ENCODE measurements at places on chromosomes 12 and 14. TPM values are rescaled to one million over a fixed set of nuclear protein-coding genes. Genes with fewer than 3 reads are reported as not detected.

The STXBP6 gene
- polyA plus RNA-seq, result 12.7 TPM

The IL26 gene
- not detected for polyA plus RNA-seq

The FAM161B gene
- polyA plus RNA-seq, result 2.0 TPM

The SMCO2 gene
- polyA plus RNA-seq, result 0.28 TPM

The CAMKK2 gene
- 34.5 TPM for polyA plus RNA-seq

The FIGNL2 gene
- polyA plus RNA-seq, result 0.41 TPM

The RBM19 gene
- polyA plus RNA-seq, result 23.5 TPM

The COPZ1 gene
- polyA plus RNA-seq, result 136 TPM

The SLC35F4 gene
- 0.10 TPM for polyA plus RNA-seq

The RGS6 gene
- 0.58 TPM for polyA plus RNA-seq

The GALNT8 gene
- polyA plus RNA-seq, result 14.4 TPM

The RD3L gene
- not detected for polyA plus RNA-seq

The LRTM2 gene
- 0.03 TPM for polyA plus RNA-seq

The SPTB gene
- polyA plus RNA-seq, result 0.27 TPM

The RPGRIP1 gene
- polyA plus RNA-seq, result not detected

The CLEC4C gene
- not detected for polyA plus RNA-seq

The HCAR2 gene
- not detected for polyA plus RNA-seq

The IQSEC3 gene
- not detected for polyA plus RNA-seq

The POTEG gene
- polyA plus RNA-seq, result not detected

The KRT8 gene
- polyA plus RNA-seq, result 3,002 TPM

The SERPINA9 gene
- not detected for polyA plus RNA-seq

The AICDA gene
- polyA plus RNA-seq, result 1.1 TPM

The TPH2 gene
- 0.03 TPM for polyA plus RNA-seq

The NR1H4 gene
- 53.0 TPM for polyA plus RNA-seq

The ANO2 gene
- polyA plus RNA-seq, result 6.2 TPM

The C1R gene
- polyA plus RNA-seq, result 31.8 TPM

The KIF5A gene
- 0.27 TPM for polyA plus RNA-seq

The DNAJC22 gene
- polyA plus RNA-seq, result 14.9 TPM

The SLCO1C1 gene
- not detected for polyA plus RNA-seq

The LRFN5 gene
- polyA plus RNA-seq, result not detected

The PLCZ1 gene
- polyA plus RNA-seq, result not detected

The KRT74 gene
- polyA plus RNA-seq, result not detected

The CD9 gene
- 296 TPM for polyA plus RNA-seq
